ENCODE measurements at places on chromosomes 13 and 19. TPM values are rescaled to one million over a fixed set of nuclear protein-coding genes. Genes with fewer than 3 reads are reported as not detected.

DNA sequence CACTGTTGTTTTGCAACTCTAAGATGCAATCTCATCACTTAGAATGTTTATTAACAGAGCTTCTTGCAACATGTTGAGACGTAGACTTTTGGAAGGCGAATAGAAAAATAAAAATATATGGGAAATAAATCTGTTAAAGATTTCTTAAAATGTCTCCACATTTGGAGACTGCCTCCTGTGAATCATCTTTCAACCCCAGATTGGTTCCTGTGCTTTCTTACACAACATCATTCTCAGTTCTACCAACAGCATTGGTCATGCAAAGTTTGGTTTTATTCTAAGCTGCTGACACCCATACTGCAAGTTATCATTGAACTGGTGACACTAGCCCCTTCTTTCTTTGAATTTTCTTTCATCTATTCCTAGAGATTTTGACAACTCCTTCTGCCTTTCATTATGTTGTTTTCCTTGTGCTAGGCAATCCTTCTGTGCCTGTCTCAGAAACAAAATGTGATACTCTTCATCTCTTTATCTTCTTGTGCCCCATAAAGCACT lies 1.6 kb upstream of the IGFL3 start:
- DNase-seq, result no peak

- no peak for DNase-seq
Observed at GRCh38 chr19:30722186-30722585, 350.0 kb downstream of the ZNF536 start.

GRCh38 chr19:49684251-49684982 lies 5.0 kb upstream of the ADM5 start:
- no peak for DNase-seq

GRCh38 chr13:34310539-34310938 lies 492.6 kb downstream of the RFC3 start:
- no peak for DNase-seq

The KLK14 gene
- total RNA-seq, result not detected

The FGF9 gene
- 1.6 TPM for total RNA-seq

The FXYD1 gene
- total RNA-seq, result 409 TPM

DNA sequence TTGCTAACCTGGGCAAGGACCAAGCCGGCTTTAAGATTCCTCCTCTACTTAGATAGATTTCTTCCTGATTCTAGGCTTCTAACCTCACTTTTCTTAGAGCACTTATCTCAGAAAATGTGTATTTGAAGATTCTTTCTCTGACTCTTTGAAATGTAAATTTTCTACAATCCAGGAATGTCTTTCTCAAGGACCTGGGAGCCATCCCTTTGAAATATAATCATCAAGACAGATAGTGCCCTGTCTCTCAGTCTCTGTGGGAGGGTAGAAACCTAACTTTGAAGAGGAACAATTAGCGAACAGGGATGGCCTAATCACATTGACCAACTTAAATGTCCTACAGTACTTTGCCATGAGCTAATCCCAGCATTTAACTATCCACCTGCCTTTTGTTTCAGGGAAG lies 1646.0 kb downstream of the PCDH9 start:
- DNase-seq, result no peak

The NPAS1 gene
- total RNA-seq, result 0.18 TPM

The KLK8 gene
- total RNA-seq, result not detected

DNA sequence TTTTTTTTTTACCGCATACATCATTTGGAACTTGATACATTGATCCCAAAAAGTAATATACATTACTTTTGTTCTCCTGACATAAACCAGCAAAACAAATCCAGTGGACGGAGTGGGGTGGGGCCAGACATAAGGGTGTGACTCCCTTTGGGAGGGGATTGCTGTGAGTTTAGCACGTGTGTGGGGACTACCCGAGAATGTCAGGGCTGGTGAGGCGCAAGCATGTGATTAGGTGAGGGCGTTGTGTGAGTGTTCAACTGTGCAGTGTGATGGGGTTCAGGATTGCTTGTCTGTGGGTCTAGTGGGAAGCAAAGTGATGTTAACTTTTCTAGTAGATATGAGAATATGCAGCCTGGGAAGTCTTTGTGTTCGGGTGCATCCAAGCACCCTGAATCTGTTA lies 468.0 kb downstream of the TSHZ3 start:
- no peak for DNase-seq

GRCh38 chr13:113013878-113014751 lies 45.1 kb downstream of the MCF2L start:
- no peak for DNase-seq

GRCh38 chr13:103349211-103349980 lies 283.2 kb upstream of the SLC10A2 start:
- DNase-seq, result no peak

DNA sequence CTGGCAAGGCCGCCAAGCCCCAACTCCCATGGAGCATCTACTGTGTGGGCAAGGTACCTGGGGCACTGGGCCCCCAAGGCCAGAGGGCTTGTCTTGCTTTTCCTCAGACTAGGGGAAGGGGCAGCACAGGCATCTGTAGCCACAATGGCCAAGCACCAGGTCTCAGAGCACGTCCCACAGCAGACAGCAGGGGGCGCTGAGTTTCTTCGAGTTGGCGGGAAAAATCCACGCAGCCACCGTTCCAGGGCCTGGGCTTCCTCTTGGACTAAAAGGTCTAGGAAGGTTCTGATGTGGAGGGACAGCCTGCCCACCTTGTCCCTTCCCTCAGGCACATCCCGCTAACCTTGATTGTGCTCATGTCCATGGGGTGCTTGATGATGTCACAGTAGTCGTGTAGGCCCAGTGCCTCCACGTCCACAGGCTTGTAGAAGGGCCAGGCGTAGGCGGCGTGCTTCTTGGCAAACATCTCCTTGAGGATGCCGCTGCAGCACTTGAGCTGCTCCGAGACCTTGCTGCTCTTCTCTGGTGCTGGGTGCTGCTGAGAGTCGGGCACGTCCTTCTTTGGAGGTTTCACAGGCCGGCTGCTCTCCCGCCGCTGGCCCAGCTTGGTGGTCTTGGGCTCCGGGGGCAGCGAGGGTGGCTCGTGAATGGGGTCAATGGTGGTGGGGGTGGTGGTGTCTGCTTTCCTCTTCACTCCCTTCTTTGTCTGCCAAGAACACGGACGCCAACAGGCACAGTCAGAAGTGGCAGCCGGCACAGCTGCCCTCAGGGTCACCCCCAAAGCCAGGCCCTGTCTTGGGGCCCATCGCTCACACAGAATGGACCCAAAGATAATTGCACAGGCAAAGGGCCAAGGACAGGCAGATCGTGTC lies 32.0 kb upstream of the EPHX3 start:
- peak; percentile 79 for DNase-seq

- no peak for DNase-seq
Observed at GRCh38 chr19:9178901-9179300, at the start of gene OR7D2. OR7D2 (plus strand) TSS chr19:9178979; CDS start chr19:9185782, 6,803 bp downstream.

The ZNF546 gene
- total RNA-seq, result 3.7 TPM

The STOML3 gene
- not detected for total RNA-seq

GRCh38 chr13:111945086-111945485 lies 121.9 kb upstream of the SOX1 start:
- DNase-seq, result no peak

The ZIM2 gene
- total RNA-seq, result not detected

DNA sequence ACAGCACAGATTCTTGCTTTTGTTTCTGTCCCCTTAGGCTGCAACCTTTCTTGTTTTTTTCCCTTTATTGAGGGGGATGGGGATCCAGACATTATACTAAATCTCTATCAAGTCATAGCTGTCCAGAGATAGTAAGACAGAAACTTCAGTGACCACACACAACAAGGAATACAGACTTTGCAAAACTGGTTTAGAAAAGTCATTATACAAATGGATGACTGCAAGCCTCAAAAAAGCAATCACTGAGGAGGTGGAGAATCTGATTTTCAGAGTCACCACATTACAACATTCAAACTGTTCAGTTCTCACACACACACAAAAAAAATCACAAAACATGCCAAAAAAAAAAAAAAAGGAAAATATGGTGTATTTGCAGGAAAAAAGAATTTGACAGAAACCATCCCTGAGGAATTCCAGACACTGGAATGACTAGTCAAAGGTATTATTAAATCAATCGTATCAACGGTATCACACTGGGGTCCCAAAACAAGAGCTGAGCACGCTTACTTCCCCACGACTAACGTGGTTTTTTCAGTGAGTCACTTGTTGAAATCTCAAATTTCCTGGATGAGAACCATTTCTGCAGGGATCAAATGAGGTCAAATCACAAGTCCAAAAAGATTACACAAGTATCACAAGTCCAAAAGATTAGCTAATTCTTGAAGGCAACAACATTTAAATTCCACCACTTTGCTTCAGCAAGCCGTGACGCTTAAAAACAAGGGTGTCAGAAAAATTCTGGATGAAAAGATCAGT lies 41.2 kb downstream of the USP12 start:
- no peak for DNase-seq

GRCh38 chr19:6239401-6239844 lies 40.4 kb downstream of the MLLT1 start:
- no peak for DNase-seq

DNA sequence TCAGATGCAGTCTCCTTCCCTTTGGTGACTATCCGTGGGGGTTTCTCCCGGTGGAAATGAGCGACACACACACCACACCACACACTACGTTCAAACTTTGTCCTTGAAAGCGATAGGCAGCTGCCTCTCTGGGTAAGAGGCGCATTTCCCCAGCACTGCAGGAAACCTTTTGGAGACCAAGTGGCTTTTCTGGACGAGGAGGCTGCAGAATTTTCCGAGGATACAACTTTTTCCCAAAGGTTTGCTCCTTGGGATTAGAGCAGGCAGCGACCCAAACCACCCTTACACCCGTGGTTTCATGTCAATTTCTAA lies 38.2 kb upstream of the FLT1 start:
- no peak for DNase-seq

The CGB3 gene
- not detected for total RNA-seq

DNA sequence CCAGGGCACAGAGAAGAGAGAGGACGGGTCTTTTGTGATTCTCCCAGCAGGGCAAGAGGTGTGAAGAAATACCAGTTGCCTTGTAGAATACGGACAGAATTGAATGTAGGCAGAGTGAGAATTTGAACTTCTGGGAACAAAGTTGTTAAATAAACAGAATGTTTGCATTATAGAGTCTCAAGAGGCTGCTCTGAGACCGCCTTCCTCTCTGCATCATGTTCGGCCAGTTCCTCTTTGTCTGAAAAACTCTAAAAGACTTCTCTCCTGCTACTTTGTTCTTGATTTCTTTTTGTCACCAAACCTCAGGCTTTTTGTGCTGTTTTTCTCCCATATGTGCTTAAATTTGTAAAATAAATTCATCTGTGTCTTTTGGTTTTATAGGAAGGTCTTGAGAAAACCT lies 256.4 kb downstream of the DLEU7 start:
- DNase-seq, result no peak

DNA sequence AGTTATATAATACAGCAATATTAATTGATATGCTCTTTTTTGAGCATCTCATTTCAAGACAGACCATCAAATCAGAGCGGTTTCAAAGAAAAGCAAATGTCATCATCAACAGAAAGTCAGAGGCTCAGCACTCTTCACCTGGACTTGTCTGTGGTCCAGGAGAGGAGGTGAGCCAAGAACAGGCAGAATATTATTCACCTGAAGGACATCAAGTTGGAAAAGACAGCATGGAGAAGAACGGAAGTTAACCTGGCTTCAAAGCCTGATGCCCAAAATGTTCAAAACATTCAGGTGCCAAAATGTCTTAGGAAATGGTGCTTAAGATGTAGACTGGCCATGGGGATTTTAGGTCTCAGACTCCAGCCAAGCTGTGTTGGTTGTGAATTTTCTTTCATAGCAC lies 40.7 kb downstream of the FGF14 start:
- DNase-seq, result no peak

The HS6ST3 gene
- 0.08 TPM for total RNA-seq

DNA sequence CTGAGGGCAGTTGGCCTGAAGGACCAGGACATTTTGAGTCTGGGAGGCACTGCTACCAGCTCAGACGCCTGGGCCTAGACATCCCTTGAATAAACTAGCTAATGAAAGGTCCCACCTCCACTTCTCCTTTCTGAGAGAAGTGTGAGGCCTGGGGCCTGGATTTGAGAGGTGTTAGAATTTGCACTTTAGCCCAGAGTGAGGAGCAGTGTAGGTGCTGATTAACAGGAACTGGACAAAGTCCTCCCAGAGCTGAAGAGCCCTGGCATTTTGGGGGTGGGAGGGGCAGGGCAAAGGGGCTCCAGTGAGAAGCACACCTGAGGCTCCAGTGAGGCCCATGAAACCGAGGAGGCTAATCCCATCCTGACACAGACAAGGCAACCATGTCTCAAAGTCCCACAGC lies 15.2 kb upstream of the SLC1A5 start:
- DNase-seq, result no peak

GRCh38 chr19:32879741-32880140 lies 10.2 kb upstream of the SLC7A9 start:
- DNase-seq, result no peak

DNA sequence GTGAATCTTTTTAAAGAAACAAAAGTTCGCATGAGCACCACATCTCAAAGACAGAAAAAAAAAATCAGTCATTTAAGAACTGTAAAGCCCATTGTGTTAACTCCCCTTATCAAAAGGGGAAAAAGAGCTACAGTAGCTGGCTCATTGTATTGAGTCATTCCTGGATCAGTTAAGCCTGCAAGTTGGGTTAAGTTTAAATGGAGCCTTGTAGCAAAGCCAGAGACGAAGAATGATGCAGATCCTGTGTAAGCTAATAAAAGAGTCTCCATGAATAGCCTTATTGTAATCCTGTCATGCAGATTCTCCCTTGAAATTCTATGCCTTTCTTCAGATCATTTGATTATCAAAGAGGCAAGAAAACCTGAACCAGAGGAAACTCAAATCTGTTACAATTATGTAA lies 83.8 kb downstream of the CRYL1 start:
- no peak for DNase-seq

DNA sequence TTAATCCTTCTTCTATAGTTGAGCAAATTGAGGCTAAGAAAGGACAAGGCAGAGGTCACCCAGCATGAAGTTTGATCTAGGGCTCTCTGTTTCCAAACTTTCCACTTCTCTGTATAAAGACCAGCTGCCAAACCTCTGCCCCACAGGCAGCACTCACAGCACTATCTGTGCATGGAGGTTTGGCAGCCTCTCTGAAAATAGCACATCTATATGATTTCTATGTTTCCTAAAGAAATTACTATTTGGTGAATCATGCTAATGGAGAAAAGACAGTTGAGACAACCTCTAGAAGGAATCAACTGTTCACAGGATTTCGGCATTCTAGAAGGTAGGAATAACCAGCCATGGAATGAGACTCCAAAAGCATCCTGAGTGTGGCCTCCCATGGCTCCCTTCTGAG lies 554.5 kb downstream of the IRS2 start:
- no peak for DNase-seq

The GPR12 gene
- not detected for total RNA-seq

Data from psoas muscle (tissue), 8 donors.